ENCODE measurements at places on chromosomes 1 and 21. TPM values are rescaled to one million over a fixed set of nuclear protein-coding genes. Genes with fewer than 3 reads are reported as not detected.
A peak's percentile ranks its signal among the peaks of the same experiment; 100 is the strongest.

DNA sequence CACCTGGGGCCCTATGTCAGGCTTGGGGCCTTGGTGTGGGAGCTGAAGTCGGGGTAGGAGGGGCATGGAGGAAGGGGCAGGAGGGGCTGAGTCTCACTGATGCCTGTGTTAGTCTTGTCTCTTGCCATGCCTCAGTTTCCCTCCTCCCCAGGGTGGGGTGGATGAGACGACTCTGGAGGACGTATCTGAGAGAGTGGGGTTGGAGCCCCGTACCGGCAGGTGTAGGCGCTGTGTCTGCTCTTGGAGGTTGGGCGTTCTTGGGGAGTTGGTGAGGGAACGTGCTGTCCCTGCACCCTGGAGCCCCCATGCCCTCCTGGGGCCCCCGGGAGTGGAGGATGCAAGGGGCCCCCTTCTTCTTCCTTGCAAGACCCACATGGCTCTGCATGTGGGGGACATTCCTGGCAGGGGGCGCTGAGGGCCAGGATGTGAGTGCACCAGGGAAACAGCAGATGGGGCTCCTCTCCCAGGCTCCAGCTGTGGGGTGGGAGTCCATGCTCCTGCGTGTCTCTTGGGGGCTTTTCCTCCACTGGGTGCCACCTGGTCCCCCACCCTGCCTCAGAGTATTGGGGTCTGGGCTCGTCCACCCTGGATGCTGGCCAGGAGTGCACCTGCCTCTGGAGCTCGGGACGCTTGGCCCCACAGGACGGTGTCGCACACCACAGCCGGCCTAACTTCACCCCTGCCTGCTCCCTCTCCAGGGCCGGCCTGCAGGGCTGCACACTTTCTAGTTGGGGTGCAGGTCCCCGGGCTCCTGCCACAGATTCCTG, 1.4 kb upstream of the TNFRSF14 start:
- peaks cover 7% of the 10 kb centered on the region for H3K36me3 ChIP-seq
- H3K4me3 ChIP-seq: no peak overlapping the region
- peak overlapping the region; percentile 97 for H3K27ac ChIP-seq
- DNase-seq: peak; percentile 38
- no peaks in the 10 kb centered on the region for H3K27me3 ChIP-seq

DNA sequence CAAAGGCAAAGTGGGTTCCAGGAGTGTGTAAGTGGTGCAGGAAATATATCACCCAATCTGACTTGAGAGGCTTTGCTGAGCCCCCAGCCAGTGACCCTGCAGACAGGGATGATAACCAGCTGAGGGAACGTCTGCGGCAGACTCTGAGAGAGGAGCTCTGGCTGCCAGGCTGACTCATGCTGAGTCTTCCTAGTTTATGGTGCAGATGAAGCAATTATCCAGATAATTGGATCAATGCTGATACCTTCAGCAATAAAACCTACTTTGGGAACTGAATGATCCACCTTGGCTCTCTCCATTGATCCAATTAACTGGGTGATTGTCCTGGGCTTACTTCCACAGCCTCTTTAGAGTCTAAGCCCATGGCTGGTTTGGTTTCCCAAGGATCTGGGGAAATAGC, 7.3 kb downstream of the C8B start:
- no peaks in the 10 kb centered on the region for H3K4me1 ChIP-seq
- no peak overlapping the region for H3K4me3 ChIP-seq
- DNase-seq: no peak
- H3K27me3 ChIP-seq: no peaks in the 10 kb centered on the region
- H3K36me3 ChIP-seq: no peaks in the 10 kb centered on the region
- no peak overlapping the region for H3K27ac ChIP-seq

DNA sequence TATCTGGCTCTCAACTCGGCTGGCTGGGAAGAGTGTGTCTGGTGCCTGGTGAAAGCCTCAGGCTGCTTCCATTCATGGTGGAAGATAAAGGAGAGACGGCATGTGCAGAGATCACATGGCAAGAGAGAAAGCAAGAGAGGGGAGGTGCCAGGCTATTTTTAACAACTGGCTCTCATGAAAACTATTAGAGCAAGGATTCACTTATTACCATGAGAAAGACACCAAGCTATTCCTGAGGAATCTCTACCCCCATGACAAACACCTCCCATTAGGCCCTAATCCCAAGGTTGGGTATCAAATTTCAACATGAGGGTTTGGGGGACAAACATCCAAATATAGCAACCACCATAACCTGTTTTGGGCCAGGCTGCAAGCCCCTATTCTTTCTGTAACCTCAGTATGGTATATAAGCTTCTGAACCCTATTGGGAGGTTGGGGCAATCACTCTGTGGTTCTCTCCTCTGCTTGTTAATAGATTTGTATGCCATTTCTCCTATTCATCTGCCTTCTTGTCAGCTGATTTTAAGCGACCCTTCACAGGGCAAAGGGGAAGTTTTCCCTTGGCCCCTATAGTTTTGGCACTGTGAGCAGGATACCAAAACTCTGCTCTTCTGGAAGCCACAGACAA, 179.0 kb upstream of the TNR start:
- no peaks in the 10 kb centered on the region for H3K4me1 ChIP-seq
- no peak overlapping the region for H3K27ac ChIP-seq
- H3K4me3 ChIP-seq: no peak overlapping the region
- H3K27me3 ChIP-seq: no peaks in the 10 kb centered on the region

GRCh38 chr1:157044326-157044725, 1.2 kb downstream of the ARHGEF11 start:
- H3K4me1 ChIP-seq: peaks cover 11% of the 10 kb centered on the region
- H3K27me3 ChIP-seq: peaks cover 51% of the 10 kb centered on the region
- no peak for DNase-seq
- no peak overlapping the region for H3K4me3 ChIP-seq
- H3K36me3 ChIP-seq: no peaks in the 10 kb centered on the region
- no peak overlapping the region for H3K27ac ChIP-seq

GRCh38 chr1:208461680-208462079, 217.5 kb upstream of the PLXNA2 start:
- no peaks in the 10 kb centered on the region for H3K27me3 ChIP-seq
- no peak for DNase-seq
- H3K4me3 ChIP-seq: no peak overlapping the region

- DNase-seq: no peak
- H3K4me1 ChIP-seq: no peaks in the 10 kb centered on the region
- H3K36me3 ChIP-seq: no peaks in the 10 kb centered on the region
- no peak overlapping the region for H3K4me3 ChIP-seq
- H3K27ac ChIP-seq: no peak overlapping the region
- H3K27me3 ChIP-seq: no peaks in the 10 kb centered on the region
Observed at GRCh38 chr21:32807717-32808380, 36.3 kb upstream of the PAXBP1 start.

- no peak overlapping the region for H3K4me3 ChIP-seq
- no peaks in the 10 kb centered on the region for H3K4me1 ChIP-seq
- DNase-seq: no peak
Observed at GRCh38 chr1:33317354-33317753, 3.5 kb downstream of the A3GALT2 start.

- H3K27ac ChIP-seq: no peak overlapping the region
- DNase-seq: no peak
- no peaks in the 10 kb centered on the region for H3K36me3 ChIP-seq
- no peaks in the 10 kb centered on the region for H3K4me1 ChIP-seq
Observed at GRCh38 chr1:2975466-2976179, 45.6 kb upstream of the ACTRT2 start.

- H3K27ac ChIP-seq: no peak overlapping the region
- no peaks in the 10 kb centered on the region for H3K27me3 ChIP-seq
- H3K4me1 ChIP-seq: peaks cover 17% of the 10 kb centered on the region
Observed at GRCh38 chr21:44626262-44626661, 631 bp upstream of the KRTAP10-9 start.

DNA sequence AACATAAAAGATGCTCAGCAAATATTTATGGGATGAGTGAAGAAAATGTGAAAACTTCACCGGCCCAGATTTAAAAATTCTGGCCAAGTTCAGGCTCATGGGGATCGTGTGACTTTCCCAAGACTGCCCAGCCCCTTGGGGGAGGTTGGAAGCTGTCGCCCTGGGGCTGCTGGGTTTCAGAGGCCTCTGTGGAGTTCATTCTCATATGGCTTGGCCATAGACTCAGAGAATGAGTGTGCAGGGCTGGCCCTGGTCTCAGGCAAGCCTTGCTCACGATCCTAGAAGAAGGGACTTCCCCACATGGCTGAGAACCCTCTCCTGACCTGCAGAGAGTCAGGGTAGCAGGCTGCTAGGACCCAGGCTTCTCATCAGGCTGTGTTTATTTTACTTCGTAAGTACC, 24.6 kb downstream of the PADI2 start:
- no peak for DNase-seq
- no peaks in the 10 kb centered on the region for H3K4me1 ChIP-seq
- no peak overlapping the region for H3K4me3 ChIP-seq
- H3K27ac ChIP-seq: no peak overlapping the region
- H3K27me3 ChIP-seq: no peaks in the 10 kb centered on the region

DNA sequence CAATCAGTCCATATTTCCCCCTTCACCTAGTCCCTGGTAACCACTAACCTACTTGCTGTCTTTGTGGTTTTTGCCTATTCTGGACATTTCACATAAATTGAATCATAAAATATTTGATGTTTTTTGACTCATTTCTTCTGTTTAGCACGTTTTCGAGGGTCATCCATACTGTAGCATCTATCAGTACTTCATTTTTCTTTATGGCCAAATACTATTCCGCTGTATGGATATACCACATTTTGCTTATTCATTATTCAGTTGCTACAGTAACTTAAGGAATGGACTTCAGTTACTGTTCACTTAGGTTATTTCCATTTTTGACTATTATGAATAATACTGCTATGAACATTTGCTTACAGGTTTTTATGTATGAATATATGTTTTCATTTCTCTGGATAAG, 12.3 kb downstream of the PBX1 start:
- DNase-seq: no peak
- no peak overlapping the region for H3K27ac ChIP-seq
- H3K4me3 ChIP-seq: no peak overlapping the region
- no peaks in the 10 kb centered on the region for H3K4me1 ChIP-seq

The GNG4 gene
- not detected for total RNA-seq

The NCF2 gene
- total RNA-seq: 9.3 TPM

The TTC34 gene
- total RNA-seq: 1.1 TPM

The ROR1 gene
- total RNA-seq: not detected

The GBP4 gene
- 64.4 TPM for total RNA-seq

The GABPA gene
- total RNA-seq: 17.5 TPM

All from CD4-positive, CD25-positive, alpha-beta regulatory T cell (primary cell).